Stimulated activated CD4-positive, alpha-beta T cell treated with anti-CD3 and anti-CD28 coated beads, Interleukin-4, amount 100 ng/mL, for 4 hours (primary cell): ENCODE measurements at places on chromosomes 6 and 20.

DNA sequence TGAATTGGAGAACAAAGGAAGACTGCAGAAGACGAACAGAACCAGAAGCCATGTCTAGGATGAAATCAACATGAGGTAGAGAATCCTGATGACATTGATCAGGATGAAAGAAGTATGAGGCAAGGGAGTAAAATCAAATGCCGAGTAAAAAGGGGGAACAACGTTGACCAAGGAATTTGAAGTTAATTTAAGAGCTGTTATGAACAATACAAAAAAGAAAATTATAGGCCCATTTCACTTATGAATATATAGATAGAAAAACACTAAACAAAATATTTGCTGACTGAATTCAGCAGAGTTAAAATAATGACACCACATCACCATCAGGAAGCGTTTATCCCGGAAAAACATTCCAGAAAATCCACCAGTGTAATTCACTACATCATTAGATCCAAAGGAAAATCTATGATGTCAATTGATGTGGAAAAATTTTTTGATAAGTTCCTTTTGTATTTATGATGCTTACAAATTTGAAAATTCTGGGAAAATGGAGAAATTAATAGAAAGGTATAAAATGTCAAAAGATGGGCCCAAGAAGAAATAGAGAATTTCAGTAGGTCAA is 8.1 kb upstream of the CCN5 start:
- no peak for DNase-seq

GRCh38 chr6:35498422-35499067 is 1.7 kb upstream of the TEAD3 start:
- DNase-seq, result no peak

DNA sequence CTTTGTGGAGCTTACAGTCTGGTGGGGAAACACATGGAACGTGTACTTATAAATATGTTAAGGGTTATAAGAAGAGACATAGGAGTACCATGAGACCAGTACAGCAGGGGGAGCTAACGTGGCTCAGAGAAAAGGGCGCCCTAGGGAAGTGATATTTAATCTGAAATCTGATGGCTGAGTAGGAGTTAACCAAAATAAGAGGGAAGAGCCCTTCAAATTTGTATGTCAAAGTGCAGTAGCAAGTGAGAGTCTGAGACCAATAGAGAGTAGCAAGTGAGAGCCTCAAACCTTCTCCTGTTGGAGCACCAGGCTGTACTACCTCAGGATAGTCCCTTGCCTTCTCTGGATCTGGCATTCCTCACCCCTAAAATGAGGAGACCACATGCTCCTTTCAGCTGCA is 6.1 kb upstream of the PKIG start:
- no peak for DNase-seq

- DNase-seq, result no peak
These were observed 8.8 kb upstream of the FAM8A1 start for GRCh38 chr6:17591287-17591686.
